CD4-positive, alpha-beta T cell treated with Interleukin-21 for 1 hour (primary cell): ENCODE measurements at places on chromosomes 6 and 20.

GRCh38 chr6:122717350-122717749 lies 62.2 kb upstream of the FABP7 start:
- no peak for DNase-seq

DNA sequence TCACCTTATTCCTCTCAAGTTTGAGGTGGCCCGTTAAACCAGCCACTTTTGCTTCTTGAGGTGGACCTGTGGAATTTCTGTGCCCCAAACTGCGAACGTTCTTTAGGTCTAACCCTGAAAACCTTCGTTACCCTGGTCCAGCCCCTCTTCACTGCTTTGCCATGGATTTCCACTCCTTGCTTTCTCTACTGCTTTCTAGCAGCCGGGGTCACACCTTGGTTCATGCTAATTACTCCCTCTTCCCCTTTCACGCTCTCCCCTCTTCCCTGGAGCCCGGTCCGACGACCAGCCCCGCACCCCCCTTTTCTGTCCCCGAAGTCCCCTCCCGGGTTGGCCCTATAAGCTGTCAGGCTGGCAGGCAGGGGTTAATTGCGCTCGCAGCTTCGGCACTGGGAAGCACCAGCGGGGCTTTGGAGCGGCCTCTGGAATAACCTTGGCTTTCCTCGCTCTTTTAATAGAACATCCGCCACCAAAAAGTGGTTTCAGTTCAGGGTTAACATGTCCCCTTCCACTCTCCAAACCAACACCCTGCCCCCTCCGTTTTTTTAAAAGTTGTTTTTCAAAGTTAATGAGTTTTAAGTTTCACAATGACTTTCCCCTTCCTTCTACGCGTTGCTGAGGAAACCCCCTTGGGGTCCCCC lies 1.4 kb upstream of the HIVEP1 start:
- DNase-seq, result no peak

- no peak for DNase-seq
Observed at GRCh38 chr20:36845288-36845971, 30.5 kb upstream of the TLDC2 start.

DNA sequence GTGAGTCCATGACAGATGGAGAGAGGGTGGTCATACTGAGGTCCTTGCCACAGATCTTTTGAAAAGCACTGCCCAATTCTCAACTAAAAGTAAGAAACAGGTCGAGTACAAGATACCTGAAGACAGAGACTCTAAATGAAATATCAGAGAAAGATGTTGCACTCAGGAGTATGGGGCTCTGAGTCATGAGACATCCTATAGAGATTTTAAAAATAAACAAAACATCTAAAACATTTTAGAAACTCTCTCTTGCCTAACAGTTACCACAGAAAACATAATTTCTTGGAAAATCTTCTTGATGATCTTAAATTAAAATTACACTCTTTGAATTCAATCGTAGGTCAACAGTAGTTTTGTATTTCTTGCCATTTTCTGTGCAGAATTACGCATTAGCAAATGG lies 348.9 kb upstream of the MARCKS start:
- DNase-seq, result no peak

DNA sequence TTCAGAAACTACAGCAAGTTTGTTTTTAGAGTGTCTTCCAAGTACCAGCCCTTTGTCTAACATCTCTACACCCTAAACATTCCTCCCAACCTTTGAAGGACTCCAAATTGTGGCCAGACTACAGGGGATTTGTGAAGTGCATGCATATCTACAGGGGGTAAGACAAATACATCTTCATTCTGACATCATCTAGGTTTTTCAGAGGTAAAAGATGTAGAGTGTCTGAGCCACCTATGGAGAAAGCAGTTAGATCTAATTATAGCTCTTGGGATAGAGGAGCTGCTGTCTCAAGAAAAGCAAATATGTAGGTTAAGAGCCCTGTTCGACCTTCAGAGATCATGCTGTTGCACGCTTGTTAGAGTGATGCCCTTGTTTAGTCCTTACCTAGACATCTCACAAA lies 617.7 kb upstream of the AGPAT4 start:
- no peak for DNase-seq

DNA sequence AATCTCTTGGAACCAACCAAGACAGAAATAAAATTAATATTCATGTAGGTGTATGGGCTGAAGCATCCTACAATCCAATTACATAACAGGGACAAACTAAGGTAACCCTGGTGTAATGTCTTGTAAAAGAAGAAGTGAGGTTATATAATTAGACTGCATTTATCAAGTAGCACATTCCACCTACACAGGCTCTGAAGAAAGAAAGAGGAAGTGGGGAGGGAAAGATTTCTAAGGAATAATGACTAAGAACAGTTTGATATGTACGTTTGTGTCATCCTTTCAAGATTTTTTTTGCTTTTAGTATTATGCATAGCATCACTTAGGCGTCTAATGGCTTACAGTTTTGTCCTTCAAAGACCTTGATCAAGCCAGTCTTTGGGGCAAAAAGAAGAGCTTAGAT lies 139.7 kb downstream of the PLCB1 start:
- DNase-seq, result no peak

DNA sequence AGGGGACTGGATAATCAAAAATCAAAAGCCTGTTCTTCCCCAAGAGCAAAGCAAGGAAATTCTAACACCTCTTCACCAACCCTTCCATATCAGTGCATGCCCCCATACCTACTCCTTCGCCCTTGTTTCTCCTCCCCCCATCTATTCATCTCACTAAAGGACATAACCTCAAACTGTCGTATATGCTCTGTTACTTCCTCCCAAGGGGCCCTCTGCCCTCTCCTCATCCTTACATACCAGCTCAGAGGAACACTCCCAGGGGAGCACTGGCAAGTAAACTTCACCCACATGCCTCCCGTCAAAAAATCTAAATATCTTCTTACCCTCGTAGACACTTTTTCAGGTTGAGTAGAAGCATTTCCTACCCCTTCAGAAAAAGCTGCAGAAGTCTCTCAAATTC lies 9.4 kb upstream of the ADTRP start:
- DNase-seq, result no peak

DNA sequence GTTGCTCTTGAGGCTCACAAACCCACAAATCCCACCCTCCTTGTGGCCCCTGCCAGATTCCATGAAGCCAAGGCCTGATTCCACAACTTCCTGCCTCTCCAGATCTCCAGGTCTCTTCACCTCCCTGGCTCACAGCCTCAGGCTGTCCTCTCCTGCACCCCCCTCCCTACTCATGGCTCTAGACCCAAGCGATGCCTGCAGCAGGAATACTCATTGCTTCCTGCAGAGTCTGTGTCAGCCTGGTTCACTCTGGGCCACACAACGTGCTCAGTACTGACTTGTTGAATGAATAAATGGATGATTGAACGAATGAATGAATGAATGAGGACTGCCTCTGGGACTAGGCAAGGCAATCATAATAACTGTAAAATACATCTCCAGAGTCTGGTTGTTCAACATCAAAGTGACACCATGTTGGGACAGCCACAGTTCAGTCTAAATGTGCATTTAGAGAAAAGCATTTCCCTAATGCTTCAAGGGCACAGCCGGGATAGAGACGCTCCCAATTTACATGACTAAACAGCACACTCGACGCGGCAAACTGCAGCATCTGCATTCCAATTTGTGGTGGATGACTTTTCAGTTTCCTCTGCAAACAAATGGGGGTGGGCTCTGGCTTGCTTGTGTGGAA lies 139.9 kb downstream of the GRM4 start:
- DNase-seq, result no peak

DNA sequence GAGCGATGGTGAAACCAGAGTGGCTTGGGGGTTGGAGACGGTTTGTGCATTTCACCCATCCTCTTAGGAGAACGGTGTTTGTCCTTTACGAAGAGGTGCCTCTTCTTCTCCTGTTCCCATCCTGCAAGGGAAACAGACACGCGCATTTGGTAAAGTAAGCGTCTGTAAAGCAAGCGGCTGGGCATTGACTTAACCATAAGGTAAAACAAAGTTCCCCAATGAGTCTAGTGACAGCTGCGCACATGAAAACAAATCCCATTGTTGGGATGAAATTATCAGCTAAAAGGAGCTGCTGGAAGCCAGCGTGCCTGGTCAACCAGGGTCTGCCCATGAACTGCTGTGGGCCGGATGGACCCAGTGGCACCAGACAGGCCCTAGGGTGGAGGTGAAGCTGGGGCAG lies 5.8 kb downstream of the BHLHE23 start:
- no peak for DNase-seq

DNA sequence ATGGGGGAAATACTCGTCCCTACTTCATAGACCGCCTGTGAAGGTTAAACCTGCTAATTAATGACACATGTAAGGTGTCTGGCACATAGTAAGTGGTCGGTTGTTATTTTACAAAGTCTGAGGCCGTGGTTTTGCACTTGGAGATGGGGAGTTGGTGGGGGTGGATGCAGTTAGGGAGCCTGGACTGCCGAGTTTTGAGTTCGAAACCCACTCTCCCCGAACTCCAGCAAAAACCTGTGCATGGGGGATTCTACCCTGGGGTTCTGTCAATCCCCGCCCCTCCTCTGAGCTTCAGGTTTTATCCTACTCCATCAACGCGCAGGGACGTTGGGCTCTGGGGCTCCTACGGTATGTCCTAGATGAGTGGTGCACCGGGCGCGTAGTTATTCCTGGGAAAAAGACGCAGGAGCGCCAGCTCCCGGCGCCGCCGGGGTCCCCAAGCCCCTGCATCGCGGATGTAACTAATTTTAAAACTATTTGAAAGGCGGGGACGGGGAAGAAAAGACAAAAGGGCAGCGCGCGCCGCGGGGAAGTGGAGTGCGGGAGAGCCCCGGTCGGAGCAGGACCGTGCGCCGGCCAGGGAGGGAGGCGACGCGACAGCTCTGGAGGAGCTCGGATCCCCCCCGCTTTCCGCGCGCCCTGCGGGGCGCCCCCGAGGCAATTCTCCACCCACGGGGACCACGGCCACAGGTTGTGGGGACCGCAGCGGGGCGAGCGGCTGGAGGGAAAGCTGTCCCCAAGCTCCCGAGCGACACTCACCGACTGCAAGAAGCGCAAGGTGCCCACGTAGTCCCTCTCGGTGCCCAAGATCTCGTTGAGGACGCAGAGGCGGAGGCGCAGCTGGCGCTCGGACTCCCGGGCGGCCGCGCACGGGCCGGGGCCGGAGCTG lies 672 bp downstream of the PREX1 start:
- peak; percentile 50 for DNase-seq

DNA sequence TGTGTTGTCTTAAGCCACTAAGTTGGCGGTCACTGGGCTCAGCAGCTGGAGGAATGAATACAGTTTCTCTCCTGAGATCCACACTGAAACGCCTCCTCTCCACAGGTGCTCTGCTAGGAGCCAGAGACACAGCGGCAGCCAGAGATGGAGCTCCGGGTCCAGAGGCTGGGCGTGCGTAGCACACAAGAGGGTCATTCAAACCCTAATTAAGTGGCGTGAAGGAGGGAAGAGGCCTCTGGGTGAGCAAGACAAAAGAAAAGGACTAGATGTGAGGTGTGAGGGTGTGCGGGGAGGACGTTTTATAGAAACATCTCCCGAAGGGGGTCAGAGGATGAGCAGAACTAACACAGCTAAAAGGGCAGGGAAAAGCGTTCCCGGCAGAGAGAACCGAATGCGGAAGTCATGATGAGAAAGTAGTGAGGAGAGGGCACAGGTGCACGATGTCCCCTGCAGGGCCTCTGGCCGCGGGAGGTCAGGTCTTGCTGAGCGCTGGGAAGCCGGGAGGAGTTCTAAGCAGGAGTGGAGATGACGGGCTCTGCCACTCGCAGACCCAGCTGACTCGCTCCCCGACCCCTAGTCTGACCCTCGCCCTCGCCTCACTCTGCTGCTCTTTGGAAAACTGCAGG lies 54.4 kb downstream of the BMP7 start:
- no peak for DNase-seq

- no peak for DNase-seq
Observed at GRCh38 chr6:30901436-30901835, 6.6 kb upstream of the GTF2H4 start.

DNA sequence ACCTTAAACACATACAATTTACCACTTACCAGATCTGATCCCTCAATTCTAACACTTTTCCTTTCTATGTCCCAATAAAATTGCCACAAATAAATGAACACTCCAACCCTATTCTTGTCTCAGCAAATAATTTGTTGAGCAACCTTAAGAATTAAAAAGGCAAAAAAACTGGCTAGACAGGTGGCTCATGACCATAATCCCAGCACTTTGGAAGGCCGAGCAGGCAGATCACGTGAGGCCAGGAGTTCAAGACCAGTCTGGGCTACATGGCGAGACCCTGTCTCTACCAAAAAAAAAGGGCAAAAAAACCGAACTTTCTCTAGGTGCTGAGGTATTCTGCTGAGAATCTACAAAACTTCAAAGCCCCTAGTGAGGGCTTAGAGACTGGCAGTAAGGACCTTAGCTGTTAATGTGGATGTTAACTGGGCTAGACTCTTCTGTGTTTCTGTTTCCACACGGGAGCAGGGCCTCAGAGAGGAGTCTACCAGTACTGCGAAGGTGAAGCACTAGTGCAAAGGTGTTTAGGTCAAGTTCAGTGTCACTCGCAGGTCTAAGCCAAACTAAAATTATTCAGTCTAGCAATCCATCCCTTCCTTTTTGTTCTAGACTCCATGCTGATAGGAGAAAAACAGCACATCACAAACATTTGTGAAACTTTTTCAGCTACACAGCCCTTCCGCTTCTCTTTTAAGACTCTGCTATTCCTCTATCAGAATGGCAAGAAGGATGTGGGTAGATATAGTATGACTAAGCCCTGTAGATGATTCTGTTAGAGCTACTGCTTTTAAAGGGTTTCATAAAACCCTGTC lies 2.6 kb downstream of the FASTKD5 start:
- peak; percentile 52 for DNase-seq

DNA sequence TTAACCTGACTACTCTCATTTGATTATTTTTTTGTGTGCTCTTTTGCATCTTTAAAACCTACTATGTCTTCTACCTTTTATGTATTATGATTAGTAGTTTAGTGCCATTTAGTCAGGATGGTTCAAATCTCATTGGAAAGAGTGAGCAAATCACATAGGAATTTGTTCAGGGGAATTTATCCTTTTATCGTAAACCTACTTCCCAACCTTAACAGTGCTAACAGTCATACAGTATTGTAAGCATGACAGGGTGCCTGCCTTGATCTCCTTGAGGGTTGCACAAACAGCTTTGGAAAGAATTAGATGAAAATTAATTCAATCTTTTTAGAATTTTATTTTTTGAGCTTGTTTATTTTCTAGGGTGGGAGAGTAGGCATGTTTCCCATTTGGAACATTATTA lies 18.3 kb downstream of the RNF8 start:
- no peak for DNase-seq
